ENCODE measurements at places on chromosomes 5 and 9.

- DNase-seq = no peak
Measured at GRCh38 chr5:6705088-6705487, 8.1 kb upstream of the TENT4A start.

DNA sequence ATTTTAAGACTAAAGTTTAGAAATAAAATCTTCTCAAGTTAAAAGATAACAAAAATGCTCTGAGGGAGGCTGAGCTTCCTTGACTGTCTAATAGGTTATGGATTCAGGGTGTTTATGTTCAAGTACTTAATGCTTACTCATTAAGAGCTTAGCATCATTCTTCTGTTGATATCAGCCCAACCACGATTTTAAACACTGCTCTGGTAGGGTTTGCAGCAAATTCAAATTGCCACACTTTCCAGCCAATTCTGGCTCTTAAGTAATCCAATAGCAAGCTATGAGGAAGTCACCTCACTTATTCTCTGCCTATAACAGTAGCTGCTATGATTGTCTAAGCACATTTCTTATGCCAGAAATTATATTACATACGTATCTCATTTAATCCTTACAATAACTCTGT is 191.0 kb upstream of the KIF2A start:
- no peak for DNase-seq

- no peak for DNase-seq
Measured at GRCh38 chr5:166302166-166302565, 1989.3 kb upstream of the WWC1 start.

GRCh38 chr9:85178474-85178873 is 508.9 kb downstream of the NTRK2 start:
- no peak for DNase-seq

DNA sequence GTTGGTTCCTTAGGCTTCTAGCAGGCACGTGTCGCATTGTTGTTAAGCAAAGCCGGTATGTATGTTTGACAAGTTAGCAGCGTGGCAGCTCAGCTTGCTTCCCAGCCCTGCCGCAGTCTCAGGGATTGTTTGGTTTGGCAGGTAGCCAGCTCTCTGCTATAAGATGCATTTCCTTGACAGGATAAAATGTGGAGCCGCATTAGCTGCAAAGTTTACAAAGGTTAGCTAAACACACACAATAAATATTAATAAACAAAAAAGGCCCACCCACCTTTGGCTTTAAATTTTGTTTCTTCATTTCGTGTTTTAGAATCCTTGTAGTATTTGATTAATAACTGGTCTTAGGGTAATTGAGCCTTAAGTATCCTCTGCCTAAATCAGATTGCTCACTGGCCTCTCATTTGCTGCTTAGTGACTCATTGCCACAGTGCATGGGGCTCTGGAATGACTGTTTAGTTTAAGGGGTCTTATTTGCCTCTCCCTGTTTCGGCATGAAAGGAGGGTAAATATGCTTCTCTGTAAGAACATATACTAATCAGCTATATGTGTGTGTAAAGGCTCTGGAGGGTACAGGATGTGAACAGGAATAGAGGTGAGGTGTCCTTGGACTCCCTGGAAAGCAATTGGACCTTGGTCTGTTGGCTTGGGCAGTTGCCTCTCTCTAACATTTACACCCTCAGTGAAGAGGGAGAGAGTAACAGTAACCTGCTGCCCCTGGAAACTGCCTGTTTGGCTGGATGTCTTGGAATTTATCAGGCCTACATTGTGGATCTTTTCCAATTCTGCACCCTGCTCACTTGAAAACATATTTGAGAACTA is 122.0 kb downstream of the GDNF start:
- DNase-seq = peak; percentile 74

DNA sequence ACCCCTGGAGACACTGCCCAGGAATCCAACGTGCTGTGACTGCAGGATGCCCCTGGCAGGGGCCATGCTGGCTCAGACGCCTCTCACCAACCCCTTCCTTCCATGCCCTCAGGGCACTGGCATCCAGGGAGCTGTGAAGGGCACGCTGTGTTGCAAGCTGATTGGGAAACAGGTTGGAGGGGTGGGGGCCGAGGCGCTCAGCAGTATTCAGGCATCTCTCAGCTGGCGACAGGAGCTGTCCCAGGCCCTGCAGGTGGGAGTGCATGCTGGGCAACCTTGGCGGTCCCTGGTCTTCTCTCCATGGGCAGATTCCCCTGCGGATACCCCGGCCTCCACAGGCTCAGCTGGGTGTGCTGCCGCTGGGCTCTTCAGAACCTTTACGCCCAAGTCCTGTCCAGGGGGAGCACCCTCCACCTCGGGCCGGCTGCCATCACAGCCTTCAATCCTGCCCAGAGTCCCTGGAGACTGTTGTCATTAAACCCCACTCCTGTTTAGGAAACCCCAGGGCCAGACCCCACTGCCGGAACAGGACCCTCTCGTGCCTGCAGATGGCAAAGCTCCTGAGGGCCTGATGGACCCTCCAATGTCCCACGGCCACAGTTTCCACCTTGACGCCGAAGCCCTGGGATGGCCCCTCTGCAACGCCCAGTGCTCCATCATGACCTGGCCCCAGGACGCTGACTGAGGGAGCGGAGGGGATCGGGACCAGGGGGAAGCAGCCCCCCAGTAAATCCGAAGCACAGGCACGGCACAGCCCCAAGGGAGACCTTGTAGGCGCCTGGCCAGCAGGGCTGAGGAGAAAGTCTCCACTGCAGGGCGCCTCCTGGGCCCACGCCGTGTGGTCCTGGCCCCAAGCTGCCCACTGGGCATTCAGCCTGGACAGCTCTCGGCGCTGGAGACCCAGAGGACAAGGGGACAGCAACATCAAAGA is 9.3 kb downstream of the TPPP start:
- no peak for DNase-seq

DNA sequence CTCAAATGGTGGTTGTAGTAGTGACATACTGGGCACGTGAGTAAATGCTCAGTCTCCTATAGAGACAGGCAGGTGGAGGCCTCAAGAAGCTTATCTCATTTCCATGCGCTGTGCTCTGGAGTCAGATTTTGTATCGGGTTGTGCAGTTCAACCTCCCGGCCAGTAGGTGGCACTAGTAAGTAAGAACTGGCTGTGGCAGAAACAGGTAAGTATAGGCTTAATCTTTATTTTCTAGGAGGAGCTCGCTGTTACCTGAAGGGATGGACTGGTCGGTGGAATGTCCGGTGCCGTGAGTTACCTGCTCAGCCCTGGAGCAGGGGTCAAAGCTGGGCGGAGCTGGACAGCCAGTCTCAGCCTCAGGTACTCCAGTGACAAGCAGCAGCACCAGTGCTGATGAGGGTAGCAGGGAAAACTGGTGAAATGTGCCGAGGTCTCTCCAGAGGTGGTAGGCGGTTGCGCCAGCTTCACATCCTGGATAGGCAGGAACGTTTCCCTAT is 880.1 kb upstream of the SEMA6A start:
- no peak for DNase-seq

DNA sequence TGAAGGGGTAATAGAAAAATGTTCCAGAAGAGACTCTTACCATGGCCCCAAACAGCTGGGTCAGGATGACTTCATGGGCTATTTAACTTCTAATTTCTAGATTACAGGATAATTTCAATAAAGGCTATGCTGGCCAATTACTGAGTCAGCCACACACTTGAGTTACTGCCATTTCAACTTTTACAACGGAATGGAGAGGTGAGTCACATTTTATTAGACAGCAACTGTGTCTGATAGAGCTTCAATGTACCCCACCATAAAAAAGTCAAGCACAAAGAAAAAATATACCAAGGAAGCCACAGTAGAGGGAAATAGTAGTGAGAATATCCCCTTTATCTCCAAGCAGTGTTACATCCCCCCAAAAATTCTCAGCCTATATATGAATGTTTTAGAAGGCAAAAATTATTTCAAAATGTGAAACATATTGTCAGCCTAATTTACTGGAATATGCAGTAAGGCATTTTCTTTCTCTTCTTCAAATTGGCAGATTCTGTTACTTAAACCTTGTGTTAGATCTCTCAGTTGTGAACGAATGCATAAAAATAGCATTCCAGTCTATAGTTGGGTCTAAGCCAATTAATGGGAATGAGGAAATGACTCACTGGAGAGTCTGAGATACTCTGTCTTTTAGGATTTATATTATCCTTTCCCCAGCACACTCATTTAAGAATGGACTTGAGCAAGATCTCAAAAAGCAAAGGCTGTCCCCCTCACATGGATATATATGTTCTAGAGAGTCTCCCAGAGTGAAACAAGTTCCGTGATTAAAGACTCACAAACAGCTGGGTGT is 47.1 kb upstream of the RAI14 start:
- DNase-seq = peak; percentile 78

DNA sequence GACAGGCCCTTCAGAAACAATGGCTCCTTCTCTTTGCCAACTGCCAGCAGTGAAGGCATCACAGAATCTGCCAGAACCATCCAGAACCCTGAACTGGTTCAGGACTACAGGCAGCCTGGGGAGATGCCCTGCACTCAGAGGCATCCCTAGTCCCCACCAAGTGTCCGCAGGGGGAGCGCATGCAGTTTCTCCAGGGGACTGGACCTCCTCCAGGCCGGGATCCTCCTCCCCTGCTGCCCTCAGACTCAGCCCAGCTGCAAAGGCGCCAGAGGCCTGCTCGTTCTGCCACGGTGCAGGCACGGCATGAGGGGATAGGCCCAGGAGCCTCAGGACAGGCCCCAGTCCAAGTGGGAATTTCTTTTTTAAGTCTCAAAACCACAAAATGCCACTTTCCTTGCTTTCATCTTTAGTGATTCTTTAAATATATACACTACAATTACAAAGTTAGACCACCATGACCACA is 72.0 kb downstream of the SEMA4D start:
- DNase-seq = no peak

DNA sequence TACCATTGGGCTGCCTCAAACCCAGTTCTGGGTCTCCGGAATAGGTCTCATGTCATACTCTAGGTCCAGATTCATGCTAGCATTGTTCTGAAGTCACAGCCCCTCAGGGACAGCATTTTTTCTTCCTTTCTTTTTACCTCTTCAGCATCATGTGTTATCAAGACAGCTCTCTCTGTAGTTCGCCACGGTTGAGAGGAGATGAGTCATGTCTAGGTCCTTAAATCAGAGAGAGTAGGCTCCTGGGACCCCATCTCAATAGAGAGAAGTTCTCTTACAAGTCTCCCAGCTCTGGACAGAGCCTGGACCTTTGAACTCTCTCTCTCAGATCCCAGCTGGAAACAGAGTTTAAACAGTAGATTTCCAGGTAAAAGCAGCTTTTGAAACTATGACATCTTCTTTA is 332.4 kb upstream of the CD180 start:
- DNase-seq = no peak

DNA sequence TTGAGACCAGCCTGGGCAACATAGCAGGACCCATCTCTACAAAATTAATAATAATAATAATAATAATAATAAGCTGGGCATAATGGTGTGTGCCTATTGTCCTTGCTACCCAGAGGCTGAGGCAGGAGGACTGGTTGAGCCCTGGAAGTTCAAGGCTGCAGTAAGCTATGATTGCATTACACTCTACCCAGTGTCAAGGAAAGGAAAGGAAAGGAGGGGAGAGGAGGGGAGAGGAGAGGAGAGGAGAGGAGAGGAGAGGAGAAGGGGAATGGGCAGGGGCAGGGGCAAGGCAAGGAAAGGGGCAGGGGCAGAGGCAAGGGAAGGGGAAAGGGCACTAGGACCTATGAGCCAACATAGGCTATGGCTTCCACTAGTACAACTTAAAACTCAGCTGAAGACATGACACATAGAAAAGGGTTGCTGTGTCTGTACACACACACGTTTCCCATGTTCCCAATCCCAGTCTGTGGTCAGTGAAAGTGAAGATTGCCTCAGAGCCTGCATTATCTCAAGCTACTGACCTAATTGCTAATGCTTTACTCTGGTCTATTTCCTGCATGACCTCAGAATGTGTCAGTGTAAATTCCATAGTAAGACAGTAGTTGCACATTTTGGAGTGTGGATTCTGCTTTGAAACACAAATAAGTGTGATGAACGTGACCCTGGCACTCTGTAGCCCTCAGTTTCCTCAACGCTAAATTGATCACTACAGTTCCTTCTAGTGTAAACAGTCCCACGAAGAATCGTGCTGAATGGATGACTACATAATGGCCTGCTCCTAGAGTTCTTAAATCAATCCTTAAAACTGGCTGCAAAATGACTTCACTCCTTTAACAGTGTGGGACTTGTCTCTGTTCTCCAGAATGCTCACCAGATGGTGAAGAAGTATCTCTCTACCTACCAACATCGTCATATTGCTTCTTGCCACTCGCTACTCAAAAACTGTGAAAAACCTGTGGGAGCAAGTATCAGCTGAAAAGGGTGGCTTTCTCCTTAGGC is 497.0 kb downstream of the RAB3C start:
- no peak for DNase-seq

GRCh38 chr9:15155826-15156225 is 151.2 kb downstream of the TTC39B start:
- peak; percentile 95 for DNase-seq

DNA sequence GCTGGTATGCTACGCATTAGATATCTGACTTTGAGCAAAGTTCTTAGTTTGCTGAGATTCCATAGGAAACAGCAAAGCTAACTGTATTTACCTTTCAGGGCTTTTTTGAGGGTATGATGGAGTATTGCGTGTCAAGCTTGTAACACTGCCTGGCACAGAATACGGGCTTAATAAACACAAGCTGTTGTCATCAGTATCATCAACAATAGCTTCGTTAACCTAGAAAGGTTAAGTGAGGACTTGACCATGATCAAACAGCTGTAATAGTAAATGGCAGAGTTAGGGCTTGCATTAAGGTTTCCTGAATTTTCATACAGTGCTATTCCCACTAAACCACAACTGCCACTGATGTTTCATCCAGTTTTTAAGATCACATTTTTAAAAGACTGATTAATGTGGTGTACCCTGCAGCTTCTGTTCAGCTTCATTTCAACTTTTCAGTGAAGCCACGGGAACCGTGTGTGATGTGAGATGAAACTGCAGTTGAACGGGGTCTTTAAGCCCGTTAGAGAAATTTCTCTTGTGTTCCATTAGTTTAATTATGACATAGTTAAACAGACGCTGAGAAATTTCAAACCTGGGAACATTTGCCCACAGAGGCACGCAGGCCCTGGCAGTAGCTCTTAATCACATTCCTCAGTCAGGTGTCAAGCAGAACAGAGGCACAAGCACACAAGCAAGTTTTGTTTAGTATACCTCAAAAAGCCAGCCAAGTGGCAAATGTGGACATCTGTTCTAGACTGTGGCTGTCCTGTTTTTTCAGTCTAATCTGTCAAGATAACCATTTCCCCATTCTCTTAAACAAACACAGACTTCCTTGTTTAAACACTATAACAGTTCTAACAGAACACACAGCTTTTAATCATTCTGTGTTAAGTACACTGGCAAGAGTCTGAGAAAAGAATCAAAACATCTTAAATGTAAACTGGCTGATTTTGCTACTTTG is 147.1 kb downstream of the ZNF608 start:
- DNase-seq = peak; percentile 49

- no peak for DNase-seq
Measured at GRCh38 chr9:3916984-3917383, 382.9 kb downstream of the GLIS3 start.

DNA sequence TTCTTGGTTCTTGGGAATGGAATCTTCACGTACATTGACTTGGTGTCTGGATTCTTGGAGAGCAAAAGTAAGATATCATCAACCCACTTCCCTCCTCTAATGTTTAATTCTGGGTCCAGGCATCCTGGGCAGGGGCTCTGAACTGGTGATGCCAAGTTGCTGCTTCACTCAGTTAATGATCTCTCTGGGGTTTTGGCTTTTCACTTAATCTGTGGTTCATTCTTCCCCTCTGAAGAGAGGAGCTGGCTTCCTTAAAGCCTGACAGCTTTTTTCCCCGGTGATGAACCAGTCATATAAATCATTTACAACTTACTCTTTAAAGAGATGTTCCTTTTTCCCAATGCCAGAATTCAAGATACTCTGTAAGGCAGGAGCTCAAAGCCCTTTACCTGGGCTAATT is 65.9 kb downstream of the ARHGAP26 start:
- DNase-seq = no peak
